ENCODE measurements at places on chromosomes 4 and X.

GRCh38 chr4:101419336-101420135 is 72.2 kb upstream of the PPP3CA start:
- peak; percentile 89 for DNase-seq

GRCh38 chr4:6520051-6520636 is 47.7 kb upstream of the PPP2R2C start:
- no peak for DNase-seq

DNA sequence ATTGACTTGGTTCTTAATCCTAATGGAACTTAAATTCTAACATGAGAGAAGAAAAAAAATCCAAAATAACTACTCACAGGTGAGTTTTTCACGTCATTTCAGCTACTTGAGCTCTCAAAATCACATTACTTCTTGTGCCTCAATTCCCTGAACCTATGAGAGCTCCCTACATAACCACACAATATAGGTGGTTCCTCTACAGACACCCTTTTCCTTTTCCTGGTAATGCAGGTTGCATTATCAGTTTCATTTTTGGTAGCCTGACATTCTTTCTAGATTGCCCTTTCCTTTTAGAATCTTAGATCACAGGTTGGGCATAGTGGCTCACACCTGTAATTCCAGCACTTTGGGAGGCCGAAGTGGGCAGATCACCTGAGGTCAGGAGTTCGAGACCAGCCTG is 4.3 kb downstream of the GPR34 start:
- DNase-seq, result no peak

GRCh38 chrX:112051576-112051975 is 31.0 kb downstream of the TRPC5 start:
- no peak for DNase-seq

- DNase-seq, result no peak
Measured at GRCh38 chrX:70432936-70433847, 10.1 kb downstream of the GDPD2 start.

- DNase-seq, result no peak
Measured at GRCh38 chr4:7524843-7525242, 90.1 kb upstream of the PSAPL1 start.

GRCh38 chr4:174628191-174628590 is 105.9 kb upstream of the HPGD start:
- DNase-seq, result no peak

- DNase-seq, result no peak
Measured at GRCh38 chr4:73527196-73527595, 45.7 kb downstream of the AFM start.

DNA sequence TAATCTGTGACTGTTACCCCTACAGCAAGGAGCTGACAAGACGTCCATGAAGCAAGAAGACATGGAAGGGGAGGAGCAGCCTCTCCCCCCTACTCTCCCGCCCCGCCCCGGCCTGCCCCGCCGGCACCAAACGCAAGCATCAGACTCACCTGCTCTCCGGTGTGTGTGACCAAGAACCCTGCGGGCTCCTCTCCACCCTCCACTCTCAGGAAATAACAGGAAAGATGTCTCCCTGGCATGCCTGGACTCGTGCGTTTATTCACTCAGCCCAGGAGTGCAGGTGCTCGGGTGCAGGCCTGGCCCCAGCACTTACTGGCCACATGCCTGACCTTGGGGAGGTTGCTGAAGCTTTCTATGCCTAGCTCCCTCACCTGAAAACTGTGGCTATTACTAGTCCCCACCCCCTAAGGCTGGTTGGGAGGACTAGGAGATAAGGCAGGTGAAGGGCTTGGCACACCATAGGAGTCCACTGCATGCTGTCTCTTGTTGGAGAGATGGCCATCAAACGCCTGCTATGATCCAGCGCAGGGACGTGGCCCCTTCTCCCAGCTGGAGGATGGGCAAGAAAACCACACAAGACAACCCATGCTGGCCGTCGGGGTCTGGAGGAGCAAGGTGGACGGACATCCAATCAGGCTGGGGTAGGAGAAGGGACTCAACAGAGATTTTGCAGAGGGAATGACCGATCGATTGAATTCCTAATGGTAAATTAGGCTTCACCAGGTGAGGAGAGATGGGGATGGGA is 34.9 kb upstream of the CLDN24 start:
- no peak for DNase-seq

- DNase-seq, result no peak
Measured at GRCh38 chr4:145071560-145071959, 26.4 kb downstream of the ANAPC10 start.

DNA sequence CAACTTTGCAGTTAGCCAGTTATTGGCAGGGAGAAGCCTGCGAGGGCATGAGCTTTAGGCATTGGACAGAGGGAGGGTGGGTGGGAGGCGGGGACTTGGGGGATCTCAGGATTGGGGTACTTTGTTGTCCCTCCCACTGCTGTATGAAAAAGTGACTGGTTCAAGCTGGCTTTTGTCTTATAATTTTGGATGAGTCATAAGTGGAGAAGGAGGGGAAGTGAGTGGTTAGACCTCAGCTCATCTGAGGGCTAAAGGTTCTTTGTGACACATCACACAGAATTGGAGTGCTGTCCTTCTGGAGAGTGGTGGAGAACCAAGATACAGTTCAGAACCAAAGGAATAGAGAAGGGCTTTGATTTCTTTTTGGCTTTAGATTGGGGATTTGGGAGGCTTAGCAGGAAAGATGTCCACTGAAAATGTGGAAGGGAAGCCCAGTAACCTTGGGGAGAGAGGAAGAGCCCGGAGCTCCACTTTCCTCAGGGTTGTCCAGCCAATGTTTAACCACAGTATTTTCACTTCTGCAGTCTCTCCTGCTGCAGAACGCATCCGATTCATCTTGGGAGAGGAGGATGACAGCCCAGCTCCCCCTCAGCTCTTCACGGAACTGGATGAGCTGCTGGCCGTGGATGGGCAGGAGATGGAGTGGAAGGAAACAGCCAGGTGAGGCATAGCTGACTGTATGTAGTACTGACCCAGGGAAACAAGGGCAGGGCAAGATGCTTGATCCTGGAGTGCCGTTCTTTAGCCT is at the start of gene SLC4A4:
Gene SLC4A4 (plus strand): TSS at position 175 of the 748 bp plus-strand sequence.
- DNase-seq, result peak; percentile 72

- DNase-seq, result no peak
Measured at GRCh38 chrX:120677004-120677652, 47.3 kb upstream of the C1GALT1C1 start.

DNA sequence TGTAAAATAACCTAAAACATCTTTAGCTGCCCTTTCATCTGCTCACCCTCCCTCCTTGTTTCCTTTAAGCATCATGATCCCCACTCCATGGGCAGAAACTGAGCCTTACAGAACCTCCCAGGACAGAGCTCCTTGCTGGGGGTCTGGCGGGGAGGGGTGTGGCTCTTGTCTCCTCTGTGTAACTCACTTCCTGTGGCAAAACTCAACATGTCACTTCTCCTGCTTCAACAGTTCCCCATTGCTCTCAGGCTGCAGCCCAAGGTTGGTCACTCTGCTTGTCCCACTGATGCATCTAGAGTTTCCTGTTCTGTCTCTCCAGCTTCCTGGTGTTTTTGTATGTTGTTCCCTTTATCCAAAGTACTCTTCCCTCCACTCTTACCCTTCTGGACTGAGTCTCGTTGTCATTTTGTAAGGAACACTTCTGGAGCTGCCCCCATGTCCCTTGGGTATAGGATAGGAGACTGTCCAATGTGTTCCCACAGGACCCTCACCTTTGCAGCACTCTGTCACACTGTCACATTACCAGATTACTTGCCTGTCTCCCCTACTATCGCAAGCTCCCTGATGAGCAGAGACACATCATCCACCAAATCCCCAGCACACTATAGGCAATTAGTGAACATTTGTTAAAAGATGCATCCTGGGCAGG is 19.6 kb downstream of the TMEM31 start:
- DNase-seq, result no peak

DNA sequence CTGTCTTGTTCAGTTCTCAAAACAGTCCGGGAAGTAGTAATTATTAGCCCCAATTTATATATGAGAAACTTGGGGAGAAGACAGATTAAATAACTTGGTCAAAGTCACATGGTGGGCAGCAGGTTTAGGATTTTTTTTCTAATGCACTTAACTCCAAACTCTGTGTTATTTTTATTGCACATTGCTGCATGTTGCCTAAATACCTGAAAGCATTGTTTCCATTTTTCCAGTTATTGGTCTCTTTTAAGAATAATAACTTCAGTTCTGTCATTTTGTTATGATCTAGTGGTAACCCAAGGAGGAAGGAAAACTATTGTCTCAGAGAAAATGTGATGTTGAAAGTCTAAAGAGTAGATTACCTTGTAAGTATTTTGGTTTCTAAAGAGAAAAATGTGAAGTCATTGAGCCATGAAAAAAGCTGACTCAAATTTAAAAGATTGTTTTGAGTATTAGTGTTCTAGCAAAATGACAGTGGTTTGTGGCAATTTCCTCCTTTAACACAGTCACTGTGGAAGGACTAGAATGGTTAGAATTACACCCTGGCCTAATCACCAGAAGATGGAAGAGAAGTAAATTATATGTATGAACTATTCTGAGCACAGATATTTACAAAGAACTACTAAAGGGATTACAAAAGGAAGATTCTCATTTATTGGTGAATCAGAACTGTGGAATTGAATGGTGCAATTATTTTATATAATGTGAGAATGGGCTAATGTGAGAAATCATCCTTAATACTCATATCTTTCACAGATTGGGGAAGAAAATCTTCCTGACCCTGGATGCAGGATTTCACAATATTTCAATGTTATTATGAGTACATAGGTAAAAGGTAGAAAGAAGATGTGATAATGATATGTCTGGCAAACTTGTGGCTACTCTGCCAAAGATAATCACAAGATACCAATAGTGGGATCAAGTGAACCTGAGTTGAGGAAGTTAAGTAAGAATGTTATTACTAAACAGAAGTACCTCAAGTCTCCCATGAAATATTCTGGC is 21.7 kb upstream of the CXCL8 start:
- peak; percentile 72 for DNase-seq

- DNase-seq, result peak; percentile 73
Measured at GRCh38 chr4:122458625-122459024, 2.1 kb upstream of the IL2 start.

GRCh38 chrX:136626237-136626636 is 21.7 kb upstream of the CD40LG start:
- no peak for DNase-seq

DNA sequence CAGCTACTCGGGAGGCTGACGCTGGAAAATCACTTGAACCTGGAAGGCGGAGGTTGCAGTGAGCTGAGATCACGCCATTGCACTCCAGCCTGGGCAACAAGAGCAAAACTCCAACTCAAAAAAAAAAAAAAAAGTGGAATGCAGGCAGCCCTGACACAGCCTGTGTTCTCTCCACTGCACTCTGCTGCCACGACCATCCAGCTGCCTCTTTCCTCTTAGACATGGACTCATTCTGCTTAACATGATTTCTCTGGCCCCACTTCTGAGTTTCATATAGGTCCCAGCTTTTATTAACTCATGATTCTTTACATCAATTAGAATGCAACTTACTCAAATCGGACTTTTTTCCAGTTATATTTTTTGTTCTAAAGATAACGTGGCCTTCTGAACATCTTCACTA is 29.6 kb downstream of the SLC10A6 start:
- DNase-seq, result no peak

- no peak for DNase-seq
Measured at GRCh38 chr4:914531-914930, 17.6 kb downstream of the GAK start.

DNA sequence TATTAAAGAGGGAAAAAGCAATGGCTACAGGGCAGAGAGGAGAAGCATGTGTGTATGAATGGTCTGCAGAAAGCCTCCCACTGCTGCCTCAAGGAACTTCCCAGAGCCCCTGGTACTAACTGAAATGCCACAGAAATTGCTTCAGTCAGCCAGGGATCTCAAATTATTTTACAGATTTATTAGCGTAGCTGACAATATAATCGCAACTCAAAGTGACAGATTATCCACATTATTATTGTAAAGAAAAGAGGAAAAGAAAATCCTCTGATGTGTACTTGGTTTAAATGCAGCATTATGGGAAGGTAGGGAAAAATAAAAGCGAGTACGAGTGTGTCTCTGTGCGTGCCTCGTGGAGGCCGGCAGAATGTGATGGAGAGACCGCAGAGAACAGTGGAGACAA is 202.7 kb downstream of the DCLK2 start:
- DNase-seq, result no peak

- no peak for DNase-seq
Measured at GRCh38 chr4:38231626-38232025, 271.4 kb downstream of the PTTG2 start.

- DNase-seq, result no peak
Measured at GRCh38 chr4:1176398-1177273, 4.3 kb upstream of the SPON2 start.

DNA sequence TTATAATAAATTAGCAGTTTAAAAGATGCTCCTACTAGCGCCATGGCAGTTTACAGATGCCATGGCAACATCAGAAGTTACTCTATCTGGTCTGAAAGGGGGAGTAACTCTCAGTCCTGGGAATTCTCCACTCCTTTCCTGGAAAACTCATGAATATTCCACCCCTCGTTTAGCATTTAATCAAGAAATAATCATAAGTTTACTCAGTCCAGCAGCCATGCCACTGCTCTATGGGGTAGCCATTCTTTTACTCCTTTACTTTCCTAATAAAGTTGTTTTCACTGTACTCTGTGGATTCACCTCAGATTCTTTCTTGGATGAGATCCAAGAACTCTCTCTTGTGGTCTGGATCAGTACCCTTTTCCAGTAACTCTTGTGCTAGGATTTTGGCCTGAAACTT is 52.3 kb downstream of the GUCY1B1 start:
- DNase-seq, result no peak

- peak; percentile 34 for DNase-seq
Measured at GRCh38 chrX:154484255-154485149, 1.9 kb downstream of the UBL4A start.

DNA sequence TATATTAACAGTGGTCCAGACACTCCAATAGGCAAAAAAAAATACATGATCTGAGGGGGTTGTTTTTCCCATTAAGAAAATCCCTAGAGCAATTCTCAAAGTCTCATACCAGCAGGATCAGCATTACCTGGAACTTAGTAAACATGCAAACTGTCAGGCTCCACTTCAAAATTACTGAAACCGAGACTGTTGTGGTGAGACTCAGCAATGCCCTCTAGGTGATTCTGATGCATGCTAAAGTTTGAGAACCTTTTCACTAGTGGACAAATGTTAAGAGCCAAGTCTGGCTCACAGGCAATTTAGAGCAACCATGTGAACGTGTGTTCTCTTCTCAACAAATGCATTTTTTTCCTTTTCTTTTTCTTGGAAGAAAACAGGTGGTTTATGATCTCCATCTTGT is 30.2 kb downstream of the NEK1 start:
- DNase-seq, result no peak

DNA sequence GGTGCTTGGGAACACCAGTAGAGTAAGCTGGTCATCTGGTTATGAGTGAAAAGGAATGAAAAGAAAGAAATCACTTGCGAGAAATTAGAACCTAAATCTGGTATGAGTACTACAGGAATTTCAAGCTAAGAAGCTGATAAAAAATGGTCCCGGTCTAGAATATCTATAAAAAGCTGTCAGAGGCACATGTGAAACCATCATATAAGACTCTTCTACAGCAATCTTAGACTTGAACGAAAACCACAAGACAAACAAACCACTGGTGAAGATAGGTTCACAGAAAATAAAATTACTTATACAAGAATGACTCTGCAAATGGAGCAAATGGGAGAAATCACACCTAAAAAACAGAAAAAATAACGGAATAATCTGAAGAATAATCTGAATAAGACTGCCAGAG is 69.9 kb downstream of the KDR start:
- no peak for DNase-seq

GRCh38 chr4:53019485-53020382 is 157.6 kb downstream of the RASL11B start:
- DNase-seq, result peak; percentile 27

GRCh38 chr4:6806924-6807626 is 24.5 kb downstream of the KIAA0232 start:
- DNase-seq, result no peak

All from PC-3 (cell line).